Right cardiac atrium (tissue), 5 donors: ENCODE measurements at places on chromosomes 16 and 17. TPM values are rescaled to one million over a fixed set of nuclear protein-coding genes. Genes with fewer than 3 reads are reported as not detected.
A peak's percentile ranks its signal among the peaks of the same experiment; 100 is the strongest.

DNA sequence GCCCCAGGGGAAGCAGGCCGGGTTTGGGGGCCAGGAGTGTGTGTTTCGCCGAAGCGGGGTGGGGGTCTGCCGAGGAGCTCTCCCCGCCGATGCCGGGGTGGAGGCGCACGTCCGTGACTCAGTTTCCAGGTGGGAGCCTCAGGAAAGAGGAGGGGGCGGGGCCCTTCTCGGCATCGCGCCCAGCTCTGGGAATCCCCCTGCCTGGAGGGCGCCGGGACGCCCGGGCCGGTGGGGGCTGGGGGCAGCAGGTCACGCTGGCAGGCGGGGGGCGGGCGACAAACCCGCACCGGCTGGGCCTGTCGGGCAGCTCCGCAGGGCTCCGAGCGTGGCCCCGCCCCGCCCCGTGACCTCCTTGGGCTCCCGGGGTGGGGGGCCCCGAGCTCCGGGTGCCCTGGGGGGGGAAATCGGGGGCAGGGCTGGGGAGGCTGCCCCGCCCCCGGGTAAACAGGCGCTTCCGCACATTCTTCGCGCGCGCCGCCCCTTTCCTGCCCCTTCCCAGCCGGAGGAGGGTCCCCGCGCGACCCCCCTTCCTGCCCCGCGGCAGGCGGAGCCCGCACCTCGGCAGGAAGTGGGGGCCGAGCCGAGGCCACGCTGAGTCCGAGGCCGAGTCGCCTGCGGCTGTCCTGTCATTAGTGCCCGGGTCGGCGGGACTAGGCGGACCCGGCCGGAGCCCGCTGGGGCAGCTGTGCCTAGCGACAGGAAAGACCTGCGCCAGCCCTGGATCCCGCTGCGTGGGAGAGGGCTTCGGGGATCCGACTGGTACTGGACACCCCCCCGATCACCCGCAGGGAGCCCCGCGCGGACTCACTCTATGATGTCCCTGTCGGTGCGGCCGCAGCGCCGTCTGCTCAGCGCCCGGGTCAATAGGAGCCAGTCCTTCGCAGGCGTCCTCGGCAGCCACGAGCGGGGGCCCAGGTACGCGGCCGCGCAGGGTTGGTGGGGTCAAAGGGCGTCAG lies 9.3 kb downstream of the RIPOR1 start:
- peak; percentile 92 for DNase-seq

- no peak for DNase-seq
Observed at GRCh38 chr17:32496395-32497073, 9.7 kb downstream of the CDK5R1 start.

- DNase-seq = no peak
Observed at GRCh38 chr17:80755650-80756405, 211.2 kb downstream of the RPTOR start.

- no peak for DNase-seq
Observed at GRCh38 chr16:80463326-80463725, 77.5 kb upstream of the DYNLRB2 start.

GRCh38 chr17:73301369-73301768 lies 10.4 kb downstream of the CDC42EP4 start:
- no peak for DNase-seq

GRCh38 chr16:67454104-67454503 lies 23.2 kb downstream of the HSD11B2 start:
- no peak for DNase-seq

DNA sequence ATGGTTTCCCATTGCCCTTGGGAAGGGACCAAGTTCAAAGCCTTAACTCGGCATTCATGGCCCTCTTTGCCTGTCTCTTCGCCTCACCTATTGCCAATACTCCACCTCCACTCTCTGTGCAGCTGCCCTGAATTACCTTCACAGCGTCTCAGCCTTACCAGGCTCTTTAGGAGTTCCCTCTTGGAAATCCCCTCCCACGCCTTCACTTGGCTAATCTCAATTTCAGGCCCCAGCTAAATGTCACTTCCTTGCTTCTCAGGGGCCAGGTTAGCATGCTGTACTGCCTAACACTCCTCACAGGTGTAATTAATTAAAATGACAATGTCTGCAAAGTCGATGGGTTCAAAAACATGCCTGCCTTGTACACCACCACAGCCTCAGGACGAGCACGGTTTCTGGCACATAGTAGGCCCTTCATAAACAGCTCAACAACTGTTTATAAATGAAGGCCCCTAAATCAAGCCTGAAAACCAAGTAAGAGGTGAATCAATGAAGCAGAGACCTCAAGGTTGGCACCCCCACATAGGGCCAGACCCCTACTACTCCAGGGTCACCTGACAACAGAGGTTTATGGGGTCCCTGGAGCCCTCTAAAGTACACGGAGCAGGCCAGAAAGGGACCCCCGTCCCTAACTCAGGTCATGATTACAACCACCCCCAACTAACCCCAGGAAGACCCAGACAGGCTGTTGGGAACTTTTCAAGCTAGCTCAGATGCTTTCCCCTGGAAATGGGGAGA lies 11.2 kb upstream of the EEF2K start:
- DNase-seq = no peak

DNA sequence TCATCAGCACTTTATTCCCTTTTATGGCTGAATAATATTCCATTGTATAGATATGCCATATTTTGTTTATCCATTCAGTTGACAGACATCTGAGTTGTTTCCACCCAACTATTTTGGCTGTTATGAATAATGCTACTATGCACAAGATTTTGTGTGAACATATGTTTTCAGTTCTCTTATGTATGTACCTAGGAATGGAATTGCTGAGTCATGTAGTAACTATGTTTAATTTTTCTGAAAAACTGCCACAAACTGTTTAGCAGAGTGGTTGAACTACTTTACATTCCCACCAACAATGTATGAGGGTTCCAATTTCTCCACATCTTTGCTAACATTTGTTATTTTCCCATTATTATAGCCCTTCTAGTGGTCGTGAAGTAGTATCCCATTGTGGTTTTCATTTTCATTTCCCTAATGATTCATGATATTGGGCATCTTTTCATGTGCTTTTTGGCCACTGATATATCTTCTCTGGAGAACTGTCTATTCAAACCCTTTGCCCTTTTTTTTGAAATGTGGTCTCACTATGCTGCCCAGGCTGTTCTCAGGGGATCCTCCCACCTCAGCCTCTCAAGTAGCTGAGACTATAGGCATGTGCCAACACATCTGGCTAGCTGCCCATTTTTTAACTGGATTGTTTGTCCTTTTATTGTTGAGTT lies 26.3 kb downstream of the SMURF2 start:
- no peak for DNase-seq

DNA sequence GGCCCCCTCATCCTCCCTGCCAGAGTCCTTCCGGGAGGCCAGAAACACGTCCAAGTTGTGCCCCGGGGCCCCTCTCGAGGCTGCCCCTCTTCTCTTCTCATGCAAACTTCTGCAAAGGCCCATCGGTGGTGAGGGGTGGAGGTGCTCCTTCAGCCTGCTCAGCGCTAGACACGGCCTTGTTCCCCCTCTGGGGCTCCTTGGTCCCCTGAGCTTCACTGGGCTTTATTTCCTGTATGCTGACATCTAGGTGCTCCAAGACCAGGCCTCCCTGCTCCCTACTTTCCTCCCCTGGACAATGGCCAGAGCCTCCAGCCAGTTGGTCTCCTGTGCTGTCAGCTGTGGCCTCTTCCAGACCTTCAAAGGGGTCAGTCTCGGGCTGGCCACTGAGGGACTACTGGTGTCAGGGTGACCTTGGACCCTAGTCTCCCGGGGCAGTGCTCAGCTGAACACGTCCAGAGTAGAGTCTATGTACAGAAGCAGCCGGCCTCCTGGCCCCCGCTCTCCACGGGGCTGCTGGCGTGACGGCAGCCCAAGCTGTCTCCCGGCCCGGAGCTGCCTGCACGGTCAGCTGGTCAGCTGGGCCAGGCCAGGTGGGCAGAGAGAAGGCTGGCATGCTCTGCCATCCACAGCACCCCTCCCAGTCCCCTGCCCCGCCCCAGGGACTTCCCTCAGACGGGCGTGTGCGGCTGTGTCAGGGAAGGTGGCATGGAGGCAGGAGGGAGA lies 1.7 kb upstream of the PRR35 start:
- DNase-seq = no peak

DNA sequence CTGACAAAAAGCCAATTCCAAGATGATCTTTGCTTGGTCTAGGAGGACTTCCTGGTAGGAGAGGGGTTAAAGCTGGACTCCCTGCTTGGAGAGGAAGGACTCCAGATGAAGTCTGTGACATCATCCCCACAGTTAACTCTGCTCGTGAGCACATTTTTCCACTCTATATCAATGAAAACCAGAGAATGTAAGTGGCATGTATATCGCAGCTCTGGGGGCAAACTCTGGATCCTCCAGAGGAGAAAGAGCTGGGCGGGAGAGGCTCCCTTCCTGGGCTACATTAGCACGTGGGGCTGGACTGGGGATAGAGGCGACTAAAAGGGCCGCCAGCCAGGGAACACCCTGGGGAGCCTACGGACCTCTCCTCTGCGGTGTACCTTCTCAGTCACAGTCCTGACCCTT lies 34.1 kb downstream of the HIC1 start:
- no peak for DNase-seq

The SSTR5 gene
- 17.7 TPM for total RNA-seq

The ARHGAP23 gene
- total RNA-seq = 80.9 TPM
